NCI-H1417 (cell line): ENCODE measurements at places on chromosomes 2 and 18.

DNA sequence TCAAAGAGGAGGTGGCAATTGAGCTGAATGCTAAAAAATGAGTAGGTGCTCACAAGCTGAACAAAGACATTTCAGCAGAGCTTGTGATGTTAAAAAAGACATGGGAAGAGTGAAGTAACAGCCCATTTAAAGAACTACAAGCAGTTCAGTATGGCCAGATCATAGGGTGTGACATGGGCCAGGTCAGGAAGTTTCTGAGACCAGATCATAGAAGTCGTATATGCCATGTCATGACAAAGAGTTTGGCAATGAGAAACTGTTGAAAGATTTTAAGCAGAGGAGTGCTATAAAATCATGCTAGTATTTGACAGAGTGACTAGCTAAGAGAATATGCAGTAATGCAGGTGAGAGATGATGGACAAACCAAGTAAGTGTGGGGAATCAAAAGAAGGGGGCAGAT is 7.3 kb upstream of the PELI1 start:
- no peak for DNase-seq

- no peak for DNase-seq
Observed at GRCh38 chr2:65767946-65768345, 335.5 kb upstream of the SPRED2 start.

GRCh38 chr2:202052235-202052634 is 18.6 kb downstream of the FZD7 start:
- DNase-seq = no peak

GRCh38 chr2:161999321-161999720 is 74.7 kb downstream of the DPP4 start:
- no peak for DNase-seq

DNA sequence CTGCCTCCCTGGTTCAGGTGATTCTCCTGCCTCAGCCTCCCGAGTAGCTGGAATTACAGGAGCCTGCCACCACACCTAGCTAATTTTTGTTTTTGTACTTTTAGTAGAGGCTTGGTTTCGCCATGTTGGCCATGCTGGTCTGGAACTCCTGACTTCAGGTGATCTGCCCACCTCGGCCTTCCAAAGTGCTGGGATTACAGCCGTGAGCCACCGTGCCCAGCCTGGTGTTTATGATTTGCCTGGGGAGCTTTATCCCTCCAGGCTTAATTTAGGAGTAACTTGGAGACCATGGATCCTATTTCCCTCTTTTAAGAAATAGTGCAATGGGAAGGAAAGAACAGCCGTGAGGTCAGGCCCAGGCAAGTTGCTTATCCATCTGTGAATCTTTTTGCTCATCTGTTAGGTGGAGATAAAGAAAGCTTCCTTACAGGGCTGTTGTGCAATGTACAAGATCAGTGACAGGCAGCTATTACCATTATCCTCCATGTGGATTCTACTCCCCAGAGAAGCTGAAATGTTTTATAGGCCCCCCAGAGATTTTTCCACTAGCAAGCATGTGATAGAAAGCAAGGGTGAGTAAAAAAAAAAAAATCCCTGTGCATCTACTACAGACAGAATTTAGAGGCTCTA is 104.9 kb upstream of the MGAT5 start:
- no peak for DNase-seq

- no peak for DNase-seq
Observed at GRCh38 chr2:220034426-220035130, 407.1 kb downstream of the SLC4A3 start.
